ENCODE measurements at places on chromosomes 6 and 20.

- DNase-seq, result no peak
Observed at GRCh38 chr6:40640599-40641227, 53.5 kb upstream of the LRFN2 start.

GRCh38 chr6:124962639-124963415 lies 590 bp downstream of the RNF217 start:
- DNase-seq, result no peak

DNA sequence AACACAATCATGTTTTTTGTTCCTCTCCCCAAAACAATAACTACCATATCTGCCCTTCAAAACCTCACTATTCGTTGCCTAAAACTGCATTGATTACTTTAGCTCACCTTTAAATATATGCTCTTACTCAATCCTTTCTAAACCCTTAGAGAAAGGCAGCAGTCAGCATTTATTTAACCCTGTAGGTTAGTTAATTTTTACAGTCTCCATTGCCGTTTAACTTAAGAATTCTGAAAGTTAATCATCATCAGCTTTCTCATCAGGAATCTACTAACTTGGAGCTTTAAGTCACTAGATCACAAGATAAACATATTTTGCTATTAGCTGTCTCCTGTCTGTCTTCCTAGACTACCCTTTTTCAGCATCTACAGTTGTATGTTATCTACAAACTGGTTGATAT lies 991.9 kb downstream of the EPHA7 start:
- DNase-seq, result no peak

DNA sequence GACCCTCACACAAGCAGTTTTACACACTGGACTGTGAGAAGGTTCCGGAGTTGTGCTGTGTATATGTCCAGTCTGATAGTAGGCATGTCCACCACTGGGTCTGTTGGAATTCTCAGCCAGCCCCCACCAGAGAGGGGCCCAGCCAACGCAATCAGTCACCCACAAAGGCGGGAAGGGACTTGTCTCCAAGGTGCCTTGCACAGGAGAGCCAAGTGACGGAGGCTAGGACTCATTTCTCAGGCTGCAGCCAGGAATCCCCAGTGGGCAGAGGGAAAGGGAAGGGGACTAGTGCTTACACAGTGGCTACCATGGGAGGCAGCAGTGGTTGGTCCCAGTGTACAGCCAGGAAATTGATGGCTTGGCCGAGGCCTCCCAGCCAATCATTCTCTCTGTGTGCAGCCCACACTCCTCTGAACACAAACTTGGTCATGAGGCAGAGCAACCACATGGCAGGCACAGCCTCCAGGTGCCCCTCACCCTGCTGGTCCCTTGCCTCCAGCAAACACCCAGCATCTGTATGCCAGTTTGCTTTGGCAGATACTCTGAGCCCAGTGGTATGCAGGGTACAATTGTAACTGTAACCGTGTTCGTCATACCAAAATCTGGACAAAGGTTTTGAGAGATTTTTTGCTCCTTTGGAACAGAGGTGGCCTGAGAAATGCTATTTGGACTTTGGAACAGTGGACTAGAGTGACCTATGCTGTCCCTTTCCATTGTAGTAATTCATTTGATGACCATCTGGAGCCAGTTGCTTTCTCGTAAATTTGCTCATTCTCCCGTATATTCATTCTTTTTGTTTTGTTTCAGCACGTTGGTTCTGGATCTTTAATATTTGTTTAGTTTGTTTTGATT lies 72.9 kb upstream of the MYL9 start:
- DNase-seq, result no peak

- DNase-seq, result no peak
Observed at GRCh38 chr6:166351715-166352285, 9.5 kb upstream of the SFT2D1 start.

- no peak for DNase-seq
Observed at GRCh38 chr20:33450867-33451266, 7.3 kb upstream of the SNTA1 start.

DNA sequence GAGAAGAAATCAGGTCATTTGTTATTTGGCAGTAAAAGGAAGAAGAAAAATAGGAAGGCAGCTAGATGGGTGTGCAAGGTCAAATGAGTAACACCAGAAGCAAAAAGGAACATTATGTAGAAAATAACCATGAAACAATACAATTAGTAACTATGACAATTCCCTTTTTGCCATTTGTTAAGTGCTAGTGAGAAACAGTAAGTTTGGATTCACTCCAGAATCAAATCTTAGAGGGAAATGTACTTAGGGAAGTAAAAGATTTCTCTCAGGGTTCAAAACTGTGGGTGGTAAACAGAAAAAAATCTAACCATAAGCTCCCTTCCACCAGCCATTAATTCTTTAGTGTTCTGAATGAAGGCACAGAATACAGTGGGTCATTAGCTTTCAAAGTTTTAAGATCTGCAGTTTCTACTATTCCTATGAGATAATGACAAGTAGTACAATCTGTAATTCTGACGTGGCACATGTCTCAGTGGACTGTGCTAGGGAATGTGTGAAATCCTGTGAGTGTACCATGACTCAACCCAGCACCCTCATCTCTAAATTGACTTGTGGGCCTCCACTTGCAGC lies 17.1 kb downstream of the REPS1 start:
- no peak for DNase-seq

DNA sequence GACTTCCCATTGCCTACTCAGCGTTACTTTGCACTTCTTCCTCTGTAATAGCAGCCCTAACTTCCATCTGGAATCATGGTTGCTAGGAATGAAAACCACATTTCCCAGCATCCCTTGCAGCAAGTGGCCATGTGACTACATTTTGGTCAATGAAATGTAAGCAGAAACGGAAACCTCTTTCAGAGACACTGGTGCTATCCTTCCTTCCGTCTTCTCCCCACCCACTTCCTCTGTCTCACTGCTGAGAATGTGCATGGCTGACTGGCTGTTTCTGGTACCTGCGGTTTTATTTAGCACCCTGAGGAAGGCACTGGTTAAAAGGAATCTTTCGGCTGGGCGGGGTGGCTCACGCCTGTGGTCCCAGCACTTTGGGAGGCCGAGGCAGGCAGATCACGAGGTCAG lies 107.4 kb downstream of the SCML4 start:
- peak; percentile 54 for DNase-seq

DNA sequence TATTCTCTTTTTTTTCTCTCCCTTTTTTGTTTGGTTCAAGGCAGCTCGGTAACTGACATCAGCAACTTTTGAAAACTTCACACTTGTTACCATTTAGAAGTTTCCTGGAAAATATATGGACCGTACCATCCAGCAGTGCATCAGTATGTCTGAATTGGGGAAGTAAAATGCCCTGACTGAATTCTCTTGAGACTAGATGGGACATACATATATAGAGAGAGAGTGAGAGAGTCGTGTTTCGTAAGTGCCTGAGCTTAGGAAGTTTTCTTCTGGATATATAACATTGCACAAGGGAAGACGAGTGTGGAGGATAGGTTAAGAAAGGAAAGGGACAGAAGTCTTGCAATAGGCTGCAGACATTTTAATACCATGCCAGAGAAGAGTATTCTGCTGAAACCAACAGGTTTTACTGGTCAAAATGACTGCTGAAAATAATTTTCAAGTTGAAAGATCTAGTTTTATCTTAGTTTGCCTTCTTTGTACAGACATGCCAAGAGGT lies 10.6 kb downstream of the HEY2 start:
- no peak for DNase-seq

DNA sequence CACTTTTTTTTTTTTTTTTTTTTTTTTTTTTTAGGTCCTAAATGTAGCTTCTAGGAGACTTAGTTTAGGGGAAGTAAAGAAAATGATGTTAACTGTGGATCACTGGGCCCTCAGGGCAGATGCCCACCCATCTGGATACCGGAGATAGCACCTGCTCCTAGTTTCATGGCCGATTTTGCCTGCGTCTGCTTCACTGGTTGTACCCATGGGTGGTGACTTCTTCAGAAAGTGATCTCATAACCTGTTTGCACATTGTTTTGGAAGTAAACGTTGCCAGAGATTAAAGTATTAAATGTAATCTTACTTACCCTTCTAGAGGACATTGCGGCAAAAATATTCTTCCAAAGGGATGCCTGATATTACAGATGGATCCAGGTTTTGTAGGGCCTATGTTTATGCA lies 79.8 kb upstream of the SGK1 start:
- DNase-seq, result no peak

DNA sequence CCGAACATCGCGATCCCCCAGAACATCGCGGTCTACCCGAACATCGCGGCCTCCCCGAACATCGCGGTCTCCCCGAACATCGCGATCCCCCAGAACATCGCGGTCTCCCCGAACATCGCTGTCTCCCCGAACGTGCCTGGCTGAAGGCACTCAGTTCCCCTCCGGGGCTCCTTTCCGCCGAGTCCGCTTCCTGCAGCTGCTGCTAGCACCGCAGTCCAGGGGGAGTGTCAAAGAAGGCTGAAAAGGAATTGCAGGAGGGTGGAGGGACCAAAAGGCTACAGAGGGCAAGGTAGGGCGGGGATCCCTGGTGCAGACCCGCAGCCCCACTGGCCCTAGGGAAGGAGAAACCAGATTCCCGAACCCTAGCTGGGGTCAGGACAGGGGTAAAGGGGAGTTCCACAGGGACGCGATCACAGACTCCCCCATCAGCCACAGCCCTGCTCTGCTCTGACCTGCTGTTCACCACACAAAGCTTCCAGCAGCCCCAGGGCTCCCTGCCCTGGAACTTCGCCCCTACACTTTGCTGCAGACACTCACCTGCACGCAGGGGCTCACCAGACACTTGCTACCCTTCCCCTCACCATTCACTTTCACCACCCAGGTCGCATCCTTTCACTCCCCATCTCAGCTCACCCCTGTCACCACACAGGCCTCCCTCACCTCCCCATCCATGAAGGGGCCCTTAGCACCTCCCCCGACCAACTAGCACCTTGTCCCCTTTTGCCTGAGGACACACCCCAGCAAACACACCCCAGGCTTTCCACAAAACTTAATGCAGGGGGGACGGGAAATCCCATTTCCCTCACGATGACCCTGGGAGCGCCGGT lies 1.7 kb downstream of the ULBP1 start:
- no peak for DNase-seq

DNA sequence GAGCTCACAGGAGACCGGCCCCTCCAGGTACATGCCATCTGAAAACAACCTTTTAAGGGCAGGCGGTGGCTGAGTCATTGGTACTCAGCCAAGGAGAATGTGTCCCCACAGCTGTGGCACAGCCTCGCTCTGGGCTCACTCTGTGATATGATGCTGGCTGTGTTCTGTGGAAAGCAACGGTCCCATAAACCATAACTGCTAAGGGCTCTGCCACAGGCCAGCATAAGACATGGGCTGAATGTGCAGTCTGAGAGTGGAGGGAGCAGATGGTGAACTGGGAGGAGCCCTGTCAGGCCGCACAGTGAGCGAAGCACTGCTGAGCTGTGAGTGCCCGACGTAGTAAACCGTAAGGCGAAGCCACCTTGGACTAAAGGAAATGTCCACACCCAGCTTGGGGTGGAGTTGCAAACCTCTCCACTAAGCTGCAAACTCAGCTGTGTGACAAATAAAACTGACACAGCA lies 375.8 kb downstream of the THBS2 start:
- no peak for DNase-seq

DNA sequence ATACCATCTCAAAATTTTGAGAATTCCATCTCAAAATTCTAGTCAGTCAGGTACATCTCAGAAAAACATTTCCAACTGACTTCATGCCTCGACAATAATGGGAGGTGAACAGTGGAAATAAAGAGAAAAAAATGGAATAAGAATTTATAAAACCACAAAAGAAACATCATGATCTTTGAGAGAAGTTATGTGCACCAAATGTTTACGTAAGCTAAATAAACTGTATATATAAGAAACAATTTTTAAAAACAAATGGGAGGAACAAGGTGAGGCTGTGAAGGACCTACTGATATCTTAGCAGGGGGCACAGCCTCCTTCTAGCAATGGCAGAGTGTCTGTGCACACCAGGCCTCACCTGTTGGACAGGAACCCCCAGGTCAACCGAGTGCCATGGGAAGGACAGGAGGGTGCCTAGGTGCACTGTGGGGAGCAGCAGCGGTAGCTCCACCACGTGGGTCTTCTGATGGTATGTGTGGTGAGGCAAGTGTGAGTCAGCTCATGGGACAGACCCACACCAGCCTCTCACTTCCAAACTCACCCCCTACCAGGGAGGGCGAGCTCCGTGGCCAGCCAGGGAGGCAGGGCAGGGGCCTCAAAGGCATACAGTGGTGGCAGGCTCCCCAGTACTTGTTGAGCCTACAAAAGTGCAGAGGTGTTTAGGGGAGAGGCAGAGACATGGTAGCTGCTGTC lies 23.2 kb downstream of the DIDO1 start:
- DNase-seq, result no peak

DNA sequence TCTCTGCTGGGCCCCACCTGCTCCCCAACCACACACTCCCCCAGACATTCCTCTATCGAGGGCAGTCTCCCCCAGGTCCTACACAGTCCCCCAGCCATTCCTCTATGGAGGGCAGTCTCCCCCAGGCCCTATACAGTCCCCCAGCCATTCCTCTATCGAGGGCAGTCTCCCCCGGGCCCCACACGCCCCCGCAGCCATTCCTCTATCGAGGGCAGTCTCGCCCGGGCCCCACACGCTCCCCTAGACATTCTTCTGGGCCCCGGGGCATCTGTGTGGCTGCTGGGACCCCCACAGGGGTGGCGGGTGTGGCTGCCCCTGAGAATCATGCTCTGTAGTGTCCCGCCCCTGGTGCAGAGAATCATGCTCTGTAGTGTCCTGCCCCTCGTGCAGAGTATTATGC lies 43.6 kb upstream of the BHLHE23 start:
- no peak for DNase-seq

DNA sequence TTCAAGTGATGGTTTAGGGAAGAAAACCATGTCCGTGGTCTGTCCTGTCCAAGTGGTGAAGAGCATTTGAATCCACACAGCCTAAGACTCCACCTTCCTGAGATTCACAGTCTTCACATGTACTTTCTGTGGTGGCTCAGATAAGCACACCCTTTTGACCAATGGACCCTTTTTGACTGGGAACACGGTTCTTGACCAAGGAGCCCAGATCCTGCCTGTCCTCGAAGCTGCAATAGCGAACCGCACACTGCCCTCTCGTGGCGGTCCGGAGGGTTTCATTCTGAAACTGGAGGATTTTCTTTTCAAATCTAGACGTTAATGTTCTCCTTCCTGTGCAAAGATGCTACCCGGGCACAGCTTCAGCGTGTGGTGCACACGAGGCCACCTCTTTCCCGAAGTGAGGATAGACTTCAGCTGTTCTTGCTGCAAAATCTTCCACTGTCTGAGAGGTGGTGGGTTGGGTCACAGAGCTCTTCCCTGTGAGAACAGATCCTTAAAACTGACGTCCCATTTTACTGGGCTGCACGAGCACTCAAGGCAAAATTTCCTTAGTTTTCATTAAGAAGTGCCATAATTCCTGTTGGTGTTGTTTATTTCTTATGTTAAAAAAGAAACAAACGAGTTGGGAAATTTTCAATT lies 90.5 kb downstream of the SYNJ2 start:
- DNase-seq, result peak; percentile 53

DNA sequence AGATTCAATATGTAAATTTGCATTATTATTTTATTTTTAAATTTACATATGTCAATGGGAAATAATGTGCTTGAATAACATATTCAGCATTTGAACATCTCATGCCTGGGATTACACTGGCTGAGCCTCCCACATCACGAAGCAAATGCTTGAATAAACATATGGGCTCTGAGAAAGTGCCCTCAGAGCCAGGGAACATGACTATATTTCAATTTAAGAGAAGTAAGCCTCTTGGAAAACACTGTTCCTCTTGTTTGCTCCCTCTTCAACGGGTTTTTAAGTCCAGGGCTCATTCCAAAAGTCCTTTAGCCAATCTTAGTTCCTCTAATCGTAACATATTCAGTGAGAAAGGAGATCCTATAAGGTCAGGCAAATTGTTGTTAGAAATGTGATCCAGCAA lies 122.0 kb downstream of the GMPR start:
- no peak for DNase-seq

- no peak for DNase-seq
Observed at GRCh38 chr6:5174756-5175549, 85.8 kb downstream of the LYRM4 start.

GRCh38 chr20:48143435-48144081 lies 358.3 kb upstream of the SULF2 start:
- DNase-seq, result no peak

Measured in stimulated activated CD8-positive, alpha-beta memory T cell treated with anti-CD3 and anti-CD28 coated beads, Interleukin-4, amount 100 ng/mL, for 24 hours (primary cell).